ENCODE measurements at places on chromosomes 2 and 18.

- DNase-seq: no peak
These were observed 242.3 kb downstream of the ATAD2B start for GRCh38 chr2:23684395-23685176.

DNA sequence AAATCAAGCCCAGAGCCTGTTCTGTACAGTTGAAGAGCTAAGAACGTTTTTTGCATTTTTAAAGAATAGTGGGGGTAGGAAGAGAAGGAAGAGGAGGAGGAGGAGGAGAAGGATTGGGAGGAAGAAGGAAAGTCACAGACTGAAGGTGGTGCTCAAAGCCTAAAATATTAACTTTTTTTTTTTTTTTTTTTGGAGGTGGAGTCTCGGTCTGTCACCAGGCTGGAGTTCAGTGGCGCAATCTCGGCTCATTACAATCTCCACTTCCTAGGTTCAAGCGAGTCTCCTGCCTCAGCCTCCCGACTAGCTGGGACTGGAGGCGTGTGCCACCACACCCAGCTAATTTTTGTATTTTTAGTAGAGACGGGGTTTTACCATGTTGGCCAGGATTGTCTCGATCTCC, 18.3 kb upstream of the KLHL29 start:
- DNase-seq: no peak

DNA sequence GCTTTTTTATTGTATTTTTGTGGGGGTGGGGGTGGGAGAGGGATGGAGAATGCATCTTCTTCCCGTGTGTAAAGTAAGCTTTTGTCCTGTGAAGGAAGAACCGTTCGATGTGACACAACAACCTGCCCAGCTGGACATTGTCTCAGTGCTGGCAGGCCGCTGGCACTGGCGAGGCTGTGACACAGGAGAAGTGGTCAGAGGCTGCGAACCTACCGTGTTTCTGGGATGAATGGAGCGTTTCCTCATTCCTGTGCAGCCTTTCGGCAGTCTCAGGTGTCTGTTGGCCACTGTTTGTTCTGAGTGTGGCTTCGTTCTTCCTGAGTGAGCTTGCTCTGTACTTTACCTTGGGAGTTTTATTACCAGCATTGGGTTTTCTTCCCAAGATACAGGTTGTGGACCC, 8.0 kb downstream of the RAMP1 start:
- DNase-seq: no peak

- DNase-seq: no peak
These were observed 773.7 kb upstream of the RAB6C start for GRCh38 chr2:129205766-129206165.

DNA sequence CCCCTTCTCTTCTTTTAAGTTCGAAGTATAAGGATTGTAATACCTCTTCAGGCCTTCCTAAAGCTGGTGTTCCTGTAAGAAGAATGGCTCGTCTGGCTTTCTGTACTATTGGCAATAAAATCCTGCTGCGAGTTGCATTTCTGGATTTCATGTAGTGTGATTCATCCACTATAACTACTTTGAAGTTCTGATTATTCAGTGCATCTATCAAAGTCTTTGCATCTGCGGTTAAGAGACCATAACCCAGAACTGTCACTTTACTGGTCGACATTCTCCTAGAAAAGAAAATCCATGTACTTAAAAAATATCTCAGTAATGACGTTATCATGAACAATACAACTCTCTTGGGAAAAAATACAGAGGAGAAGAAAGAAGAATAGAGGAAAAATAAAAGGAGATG, 181.1 kb downstream of the ZRANB3 start:
- DNase-seq: no peak

DNA sequence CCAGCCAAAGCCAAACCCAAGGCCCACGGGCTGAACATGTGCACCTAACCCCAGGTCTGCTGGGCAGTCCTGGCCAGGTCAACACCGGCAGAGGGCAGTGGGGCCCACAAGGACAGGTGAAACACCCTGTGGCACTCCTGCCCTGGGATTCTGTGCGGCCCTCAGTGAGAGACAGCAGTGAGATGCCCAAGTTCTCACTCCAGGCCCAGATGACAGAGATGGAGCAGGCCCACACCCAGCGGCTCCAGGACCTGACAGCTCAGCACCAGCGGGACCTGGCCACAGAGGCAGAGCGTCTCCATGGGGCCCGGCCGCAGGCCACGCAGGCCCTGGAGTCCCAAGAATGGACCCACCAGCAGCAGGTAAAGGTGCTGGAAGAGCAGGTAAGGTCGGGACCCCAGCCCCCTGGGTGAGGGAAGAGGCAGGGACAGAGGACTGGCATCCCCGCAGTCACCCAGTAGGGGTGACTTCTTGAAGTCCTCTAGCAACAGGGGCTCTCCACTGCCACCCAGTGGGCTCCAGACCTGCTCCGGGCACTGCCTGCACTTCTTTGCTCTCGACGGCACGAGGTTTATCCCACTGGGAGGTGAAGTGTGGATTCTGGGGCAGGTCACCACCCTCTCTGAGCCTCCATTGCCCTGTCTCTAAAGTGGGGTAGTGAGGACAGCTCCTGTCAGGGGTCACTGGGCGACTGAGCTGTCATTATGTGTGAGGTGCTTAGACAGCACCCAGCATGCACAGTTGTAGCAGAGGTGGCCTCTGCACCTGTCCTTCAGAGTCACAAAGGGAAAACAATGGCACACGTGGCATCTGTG, 8.8 kb upstream of the SNED1 start:
- no peak for DNase-seq

DNA sequence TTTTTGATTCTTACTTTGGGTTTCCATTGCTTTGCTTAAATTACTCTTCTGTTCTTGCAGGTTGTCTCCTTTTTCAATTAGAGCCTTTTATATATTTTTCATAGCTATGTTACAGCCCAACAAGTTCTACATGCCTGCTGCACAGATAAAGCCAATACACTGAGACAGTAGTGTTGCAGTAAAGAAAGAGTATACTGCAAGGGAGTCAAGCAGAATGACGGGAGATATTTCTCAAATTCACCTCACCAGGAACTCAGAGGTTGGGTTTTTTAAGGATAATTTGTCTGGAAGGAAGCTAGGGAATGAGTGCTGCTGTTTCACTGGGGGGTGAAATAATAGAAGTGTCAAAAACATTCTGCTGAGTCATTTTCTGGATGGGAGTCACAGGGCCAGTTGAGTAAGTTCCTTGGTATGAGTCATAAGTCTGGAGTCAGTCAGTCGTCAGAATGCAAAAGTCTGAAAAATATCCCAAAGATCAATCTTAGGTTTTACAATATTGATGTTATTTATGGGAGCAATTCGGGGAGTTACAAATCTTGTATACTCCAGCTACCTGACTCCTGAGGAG, 193.0 kb upstream of the RGPD4 start:
- DNase-seq: no peak

DNA sequence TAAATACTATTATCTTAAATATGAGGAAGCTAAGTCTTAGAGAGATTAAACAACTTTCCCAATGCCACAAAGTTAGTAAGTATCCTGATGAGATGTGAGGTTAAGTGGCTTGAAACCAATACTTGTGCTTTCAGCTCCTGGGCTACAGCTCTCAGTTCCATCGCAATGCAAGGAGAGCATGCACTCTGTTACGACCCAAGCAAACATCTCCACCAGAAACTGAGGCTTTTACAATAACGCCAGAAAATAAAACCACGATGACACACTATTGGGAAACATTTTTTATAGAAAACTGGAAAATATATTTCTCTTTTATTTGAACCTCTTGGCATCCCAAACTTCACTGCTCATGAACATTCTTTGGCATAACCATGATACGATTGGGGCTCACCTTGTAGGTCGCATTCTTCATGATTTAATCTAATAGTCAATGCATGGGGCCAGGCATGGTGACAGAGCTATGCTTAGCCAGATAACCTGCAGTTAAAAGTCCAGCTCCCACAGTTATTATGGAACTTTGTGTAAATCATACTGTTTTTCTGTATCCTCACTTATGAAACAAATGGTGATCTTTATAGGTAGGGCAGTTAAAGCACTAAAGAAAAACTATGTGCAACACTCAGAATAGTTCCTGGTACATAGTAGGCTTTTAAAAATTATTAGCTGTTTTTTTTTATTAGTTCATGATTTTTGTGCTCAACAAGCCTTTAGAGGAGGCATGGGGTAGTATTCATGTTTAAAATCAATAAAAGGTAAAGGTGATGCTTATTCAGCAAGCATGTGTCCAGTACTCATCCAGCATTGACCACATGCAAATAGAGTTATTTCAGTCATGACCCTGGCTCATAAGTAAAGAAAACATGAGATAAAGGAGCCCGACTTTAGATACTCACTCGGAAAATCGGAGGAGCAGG, 238.3 kb upstream of the TRIB2 start:
- DNase-seq: no peak

DNA sequence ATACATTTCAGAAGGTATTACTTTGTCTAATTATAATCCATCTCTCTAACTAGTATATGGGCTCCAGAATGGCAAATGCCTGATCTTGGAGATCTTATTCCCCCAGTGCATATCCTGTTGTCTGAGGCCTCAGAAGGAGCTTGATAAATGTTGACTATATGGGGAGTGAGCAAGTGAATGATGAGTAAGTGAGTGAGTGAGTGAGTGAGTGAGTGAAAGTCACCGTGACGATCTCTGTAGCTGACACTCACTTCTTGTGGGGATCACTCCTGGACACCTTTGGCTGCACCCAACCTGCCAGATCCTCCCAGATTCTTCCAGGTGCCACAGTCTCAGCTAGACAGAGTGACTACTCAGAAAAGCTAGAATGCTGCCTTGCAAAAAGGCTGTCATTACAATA, 2.8 kb downstream of the XDH start:
- no peak for DNase-seq

GRCh38 chr2:34123996-34124785, 525.1 kb upstream of the FAM98A start:
- DNase-seq: no peak

GRCh38 chr2:124530203-124530602, 505.1 kb downstream of the CNTNAP5 start:
- no peak for DNase-seq

DNA sequence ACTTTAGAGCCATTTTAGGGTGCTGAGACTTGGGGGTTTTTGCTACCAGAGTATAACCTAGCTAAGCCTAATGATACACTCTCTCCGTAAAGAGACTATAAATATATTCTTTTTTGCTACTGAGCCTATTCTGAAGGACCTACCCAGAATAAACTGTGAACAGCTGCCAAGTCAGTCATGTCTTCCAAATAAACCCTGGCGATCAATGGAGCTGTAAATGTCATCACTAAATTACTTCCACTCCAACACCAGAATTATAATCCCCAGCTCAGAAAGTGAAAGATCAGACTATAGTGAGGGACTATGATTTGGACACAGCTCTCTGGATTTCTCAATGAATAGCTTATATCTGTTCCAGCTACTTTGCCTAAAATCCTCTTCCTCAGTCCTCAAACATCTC, 178.9 kb downstream of the METTL4 start:
- DNase-seq: no peak

GRCh38 chr2:236136538-236136937, 31.6 kb downstream of the GBX2 start:
- DNase-seq: no peak

DNA sequence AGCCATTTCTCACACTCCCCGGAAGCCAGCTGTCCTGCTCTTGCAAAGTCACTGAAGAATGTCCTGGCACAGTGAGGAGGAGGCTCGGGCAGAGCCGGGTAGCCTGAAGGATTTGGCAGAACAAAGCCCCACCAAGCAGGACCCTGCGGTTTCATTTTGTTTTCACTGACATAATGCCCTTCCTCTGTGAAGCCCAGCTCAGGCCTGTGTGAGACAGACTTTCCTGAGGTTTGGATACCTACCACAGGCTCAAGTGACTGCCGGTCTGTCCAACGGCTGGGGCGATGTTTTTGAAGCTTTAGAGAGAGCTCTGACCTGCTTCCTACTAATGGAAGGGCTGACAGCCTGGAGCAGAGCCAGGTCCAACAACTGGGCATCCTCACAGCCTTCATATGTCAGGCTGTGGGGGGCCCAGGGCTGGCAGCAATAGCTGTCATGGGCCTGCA, 99.8 kb upstream of the FZD7 start:
- DNase-seq: no peak

GRCh38 chr2:212465456-212465855, 73.1 kb downstream of the ERBB4 start:
- no peak for DNase-seq

- DNase-seq: no peak
These were observed 828.3 kb upstream of the PIK3C3 start for GRCh38 chr18:41126541-41127235.

DNA sequence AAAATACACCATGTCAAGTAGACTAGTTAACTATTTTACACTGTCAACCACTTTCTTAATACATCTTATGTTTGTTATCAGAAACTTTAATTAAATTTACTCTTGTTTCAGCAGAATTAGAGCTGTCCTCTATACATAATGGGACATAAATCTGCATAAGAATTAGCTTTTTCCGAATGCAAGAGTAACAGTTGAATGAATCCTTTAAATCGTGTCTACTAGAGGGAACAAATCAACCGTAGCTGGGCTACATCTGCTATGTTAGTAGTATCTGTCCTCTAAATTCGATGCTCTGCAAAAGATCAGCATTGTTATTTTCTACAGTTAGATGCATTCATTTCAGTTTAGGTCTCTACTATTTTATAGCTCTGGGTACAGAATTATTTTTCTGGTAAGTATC, 1090.6 kb downstream of the DPP10 start:
- no peak for DNase-seq

GRCh38 chr2:46537624-46538295, 58.4 kb downstream of the TMEM247 start:
- no peak for DNase-seq

GRCh38 chr2:147204102-147204501, 640.7 kb upstream of the ACVR2A start:
- no peak for DNase-seq

DNA sequence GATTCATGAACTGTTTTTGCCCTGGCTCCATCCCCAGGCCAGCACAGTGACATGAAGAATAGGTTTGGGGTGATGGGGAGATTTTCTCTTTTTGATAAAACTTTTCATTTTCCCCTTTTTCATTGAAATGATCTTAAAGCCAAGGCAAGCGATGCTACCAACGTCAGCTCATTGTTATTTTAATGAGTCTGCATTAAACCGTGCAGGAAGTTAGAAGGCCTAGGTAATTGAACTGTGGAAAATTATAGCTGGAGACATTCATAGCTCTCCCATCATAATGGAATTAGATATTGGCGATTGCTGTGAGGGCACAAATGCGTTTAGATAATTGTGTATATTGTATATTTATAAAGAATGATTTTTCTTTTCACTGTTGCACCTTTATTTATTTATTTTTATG, 33.2 kb downstream of the SMARCAL1 start:
- no peak for DNase-seq

- DNase-seq: no peak
These were observed 167.7 kb downstream of the ZFP36L2 start for GRCh38 chr2:43058726-43059110.

Data from CD4-positive, alpha-beta T cell treated with Interleukin-2 at 100 ng/mL for 4 hours (primary cell).